Aorta (tissue), 5 donors: ENCODE measurements at places on chromosomes 4 and X. TPM values are rescaled to one million over a fixed set of nuclear protein-coding genes. Genes with fewer than 3 reads are reported as not detected.

The SLC38A5 gene
- 8.5 TPM for polyA plus RNA-seq

DNA sequence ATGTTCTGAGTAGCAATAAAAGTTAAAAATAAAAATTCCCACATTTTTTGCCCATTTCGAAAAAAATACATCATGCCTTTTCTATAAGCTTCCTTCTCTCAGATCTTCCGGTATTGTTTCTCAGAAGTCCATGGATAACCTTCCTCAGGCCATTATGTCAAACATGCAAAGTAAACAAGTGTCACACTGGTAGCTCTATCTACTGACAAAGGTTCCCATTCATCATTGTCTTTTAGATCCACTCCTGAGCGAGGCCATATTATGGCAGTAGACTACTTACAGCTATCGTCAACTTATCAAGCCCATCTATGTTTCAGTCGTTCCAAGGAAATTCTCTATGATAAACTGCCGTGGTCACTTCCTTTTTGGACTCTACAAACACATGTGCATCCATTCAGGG is 1068.2 kb downstream of the GLUD2 start:
- no peak for DNase-seq
- no peak overlapping the region for H3K4me3 ChIP-seq
- H3K27me3 ChIP-seq = no peaks in the 10 kb centered on the region
- H3K4me1 ChIP-seq = no peaks in the 10 kb centered on the region
- H3K36me3 ChIP-seq = no peaks in the 10 kb centered on the region
- no peak overlapping the region for H3K27ac ChIP-seq

The TMPRSS11F gene
- polyA plus RNA-seq = not detected

- no peak overlapping the region for H3K27ac ChIP-seq
- H3K36me3 ChIP-seq = no peaks in the 10 kb centered on the region
- DNase-seq = no peak
- no peaks in the 10 kb centered on the region for H3K27me3 ChIP-seq
Observed at GRCh38 chrX:20263474-20263873, 3.2 kb downstream of the RPS6KA3 start.

DNA sequence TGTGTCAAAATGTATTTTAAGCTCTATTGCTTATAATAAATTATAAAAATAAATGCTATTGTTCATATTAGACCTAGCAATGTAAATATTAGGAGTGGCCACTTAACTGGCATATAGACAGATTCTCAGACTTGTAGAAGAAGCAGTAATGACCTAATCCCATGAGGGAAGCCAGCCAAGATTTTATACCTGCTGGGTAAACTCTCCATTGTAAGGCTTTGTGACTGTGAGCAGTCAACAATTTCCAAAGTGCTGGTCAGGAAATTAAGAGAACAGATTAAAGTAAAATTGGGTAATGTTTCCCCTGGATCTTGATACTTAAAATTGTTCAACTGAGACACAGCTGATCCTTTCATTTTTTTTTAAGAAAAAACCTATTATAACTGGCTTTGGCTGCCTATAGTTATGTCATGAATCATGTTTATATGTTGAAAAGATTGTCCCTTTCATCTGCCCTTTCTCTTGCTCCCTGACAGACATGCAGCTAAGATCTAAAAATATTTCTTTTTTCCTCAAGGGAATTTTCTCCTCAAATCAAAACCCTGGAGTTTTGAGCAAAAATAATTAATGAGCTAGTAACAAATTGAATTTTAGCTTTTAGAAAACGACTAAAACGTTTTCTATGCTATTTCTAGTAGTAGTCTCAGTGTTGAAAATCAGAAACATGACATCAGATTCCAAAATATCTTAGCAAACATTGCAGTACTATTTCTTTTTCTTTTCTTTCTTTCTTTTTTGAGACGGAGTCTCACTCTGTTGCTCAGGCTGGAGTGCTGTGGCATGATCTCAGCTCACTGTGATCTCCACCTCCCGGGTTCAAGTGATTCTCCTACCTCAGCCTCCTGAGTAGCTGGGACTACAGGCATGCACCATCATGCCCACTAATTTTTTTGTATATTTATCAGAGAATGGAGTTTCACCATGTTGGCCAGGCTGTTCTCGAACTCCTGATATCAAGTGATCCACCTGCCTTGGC is 77.9 kb downstream of the ADGRL3 start:
- H3K4me1 ChIP-seq = peaks cover 8% of the 10 kb centered on the region
- H3K36me3 ChIP-seq = no peaks in the 10 kb centered on the region
- no peaks in the 10 kb centered on the region for H3K27me3 ChIP-seq
- DNase-seq = no peak

GRCh38 chr4:121189326-121190215 is 25.4 kb upstream of the TNIP3 start:
- no peak overlapping the region for H3K4me3 ChIP-seq
- no peaks in the 10 kb centered on the region for H3K36me3 ChIP-seq

- H3K36me3 ChIP-seq = no peaks in the 10 kb centered on the region
- DNase-seq = no peak
- H3K4me1 ChIP-seq = no peaks in the 10 kb centered on the region
Observed at GRCh38 chrX:91257388-91257787, 177.3 kb upstream of the PABPC5 start.

The SRPX2 gene
- polyA plus RNA-seq = 20.5 TPM

- H3K27me3 ChIP-seq = no peaks in the 10 kb centered on the region
- no peak overlapping the region for H3K4me3 ChIP-seq
- no peak for DNase-seq
- no peaks in the 10 kb centered on the region for H3K36me3 ChIP-seq
Observed at GRCh38 chrX:54891573-54891972, 29.1 kb upstream of the TRO start.

The BEX5 gene
- 13.3 TPM for polyA plus RNA-seq

- H3K36me3 ChIP-seq = no peaks in the 10 kb centered on the region
- H3K27ac ChIP-seq = no peak overlapping the region
- DNase-seq = no peak
- no peaks in the 10 kb centered on the region for H3K27me3 ChIP-seq
- no peaks in the 10 kb centered on the region for H3K4me1 ChIP-seq
Observed at GRCh38 chrX:30971774-30972603, 82.9 kb upstream of the TAB3 start.
